Neural progenitor cell (in vitro differentiated cells): ENCODE measurements at places on chromosomes 7 and 10.
A peak's percentile ranks its signal among the peaks of the same experiment; 100 is the strongest.

DNA sequence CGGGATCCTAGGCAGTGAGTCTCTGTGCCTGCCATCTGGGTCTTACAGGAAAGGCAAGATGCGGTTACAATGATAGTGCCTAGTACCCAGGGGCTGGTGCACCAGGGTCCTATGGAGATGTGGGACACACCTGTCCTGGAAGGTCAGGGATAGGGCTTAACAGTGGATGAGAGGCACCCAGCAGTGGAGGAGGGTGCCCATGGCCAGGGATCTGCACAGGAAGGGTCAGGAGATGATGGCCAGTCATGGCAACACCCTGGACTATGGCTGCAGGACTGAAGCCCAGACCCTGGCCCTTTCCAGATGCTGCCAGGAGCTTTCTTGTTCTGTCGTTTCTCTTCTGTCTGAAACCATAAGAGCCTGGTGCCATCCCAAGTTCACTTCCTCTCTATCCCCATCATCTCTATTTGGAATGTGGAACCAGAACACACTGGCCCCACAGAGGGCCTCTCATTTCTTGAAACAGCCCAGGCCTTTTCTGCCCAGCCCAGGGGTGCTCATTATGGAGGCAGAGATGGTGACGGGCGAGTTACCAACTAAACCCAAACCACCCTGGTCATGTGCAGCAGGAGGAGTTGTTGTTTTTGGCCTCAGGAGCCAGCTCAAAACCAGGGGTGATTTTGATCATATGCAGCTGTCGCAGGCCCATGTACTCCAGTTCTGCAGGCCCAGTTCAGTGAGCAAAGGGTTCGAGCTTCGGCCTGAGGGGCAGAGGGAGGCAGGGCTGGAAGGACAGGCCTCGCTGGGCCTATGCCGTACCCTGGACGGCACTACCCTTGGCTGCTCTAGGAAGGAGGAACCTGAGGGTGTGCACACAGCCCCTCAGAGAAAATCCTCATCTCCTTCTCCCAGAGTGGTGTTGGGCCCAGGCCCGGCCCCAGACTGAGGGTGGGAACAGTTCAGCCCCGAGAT lies 52.6 kb upstream of the GDF10 start:
- DNase-seq: no peak

DNA sequence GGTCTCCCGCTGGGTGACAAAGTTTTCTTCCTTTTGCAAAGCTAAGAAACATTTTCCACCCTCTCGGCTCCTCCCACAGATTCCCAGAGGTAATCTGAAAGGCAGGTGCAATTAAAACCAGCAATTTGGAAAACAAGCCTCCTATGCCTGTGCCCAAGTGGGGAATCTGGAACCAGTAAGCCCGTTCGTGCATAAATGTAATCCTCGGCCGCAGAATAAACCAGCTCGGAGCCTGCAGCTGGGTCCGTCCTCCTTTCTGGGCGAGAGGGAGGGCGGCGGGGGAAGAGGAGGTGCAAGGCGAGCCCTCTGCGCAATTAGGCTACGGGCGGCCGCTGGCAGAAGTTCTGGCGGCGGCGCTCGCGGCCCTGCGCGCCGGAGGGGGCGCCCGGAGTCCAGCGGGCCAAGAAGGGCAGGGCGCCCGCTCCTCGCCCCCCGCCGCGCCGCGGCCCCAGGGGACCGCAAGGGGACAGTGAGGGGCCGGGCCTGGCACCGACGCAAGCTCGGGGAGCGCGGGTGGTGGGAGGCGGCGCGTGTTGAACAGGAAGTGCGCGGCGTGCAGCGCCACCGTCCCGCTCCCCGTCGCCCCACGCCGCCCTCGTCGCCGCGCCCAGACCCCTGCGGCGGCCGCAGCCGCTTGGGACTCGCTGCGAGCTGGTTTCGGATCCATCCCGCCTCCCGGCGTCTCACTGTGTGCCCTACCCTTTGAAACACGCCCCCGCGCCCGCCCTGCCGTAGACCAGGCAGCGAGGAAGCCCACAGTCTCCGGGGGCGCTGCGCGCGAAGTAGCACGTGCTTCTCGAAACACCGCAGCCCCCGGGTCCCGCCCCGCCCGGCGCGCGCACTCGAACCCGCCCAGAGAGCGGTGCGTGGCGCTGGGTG lies at the start of gene PRKAG2:
Gene PRKAG2, minus strand, starts transcription at position 217 of the 879 bp plus-strand sequence. CDS start 495 bp downstream, outside the sequence.
- DNase-seq: peak; percentile 82

DNA sequence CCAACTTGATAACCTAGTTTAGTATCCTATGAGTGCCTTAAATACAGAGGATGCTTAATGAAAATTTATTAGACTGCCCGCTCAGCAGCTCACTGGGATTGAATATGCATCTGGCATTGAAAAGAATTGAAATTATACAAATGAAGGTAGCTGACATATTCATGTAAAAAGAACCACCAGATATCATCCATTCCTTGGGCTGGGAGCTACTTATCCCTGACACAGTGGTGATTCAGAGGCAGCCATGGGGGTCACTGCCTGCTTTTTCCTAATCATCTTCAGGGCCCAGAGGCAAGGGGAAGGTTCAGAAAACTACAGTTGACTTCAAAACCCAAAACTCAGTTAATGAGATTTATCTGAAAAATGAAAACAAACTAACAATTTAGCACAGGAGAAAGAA lies 120.9 kb downstream of the TRIL start:
- no peak for DNase-seq

- no peak for DNase-seq
These were observed 29.7 kb downstream of the UNC5B start for GRCh38 chr10:71241830-71242621.

DNA sequence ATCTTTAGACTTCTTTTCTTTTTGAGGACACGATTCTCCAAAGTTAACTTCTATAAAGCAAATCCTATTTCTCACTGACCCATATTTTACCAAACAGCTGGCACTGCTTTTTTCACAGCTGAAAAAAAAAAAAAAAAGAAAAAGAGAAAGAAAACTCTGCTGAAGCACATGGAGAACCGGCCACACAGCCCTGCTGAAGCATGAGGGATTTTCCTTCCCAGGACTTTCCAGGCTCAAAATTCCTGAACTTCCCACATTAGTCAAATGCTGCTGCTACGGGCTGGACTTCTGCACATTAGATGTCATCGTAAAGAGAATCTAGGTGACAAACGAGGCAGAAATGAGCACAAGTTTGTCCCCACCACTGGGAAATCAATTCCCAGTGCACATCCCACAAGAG lies 25.2 kb downstream of the HIPK2 start:
- DNase-seq: no peak

GRCh38 chr10:1414893-1415292 lies 322.4 kb downstream of the ADARB2 start:
- DNase-seq: no peak
